Activated CD4-positive, alpha-beta T cell treated with anti-CD3 and anti-CD28 coated beads for 36 hours (primary cell): ENCODE measurements at places on chromosomes 4 and X.

GRCh38 chr4:47744253-47744652 lies 93.6 kb downstream of the CORIN start:
- DNase-seq, result no peak

DNA sequence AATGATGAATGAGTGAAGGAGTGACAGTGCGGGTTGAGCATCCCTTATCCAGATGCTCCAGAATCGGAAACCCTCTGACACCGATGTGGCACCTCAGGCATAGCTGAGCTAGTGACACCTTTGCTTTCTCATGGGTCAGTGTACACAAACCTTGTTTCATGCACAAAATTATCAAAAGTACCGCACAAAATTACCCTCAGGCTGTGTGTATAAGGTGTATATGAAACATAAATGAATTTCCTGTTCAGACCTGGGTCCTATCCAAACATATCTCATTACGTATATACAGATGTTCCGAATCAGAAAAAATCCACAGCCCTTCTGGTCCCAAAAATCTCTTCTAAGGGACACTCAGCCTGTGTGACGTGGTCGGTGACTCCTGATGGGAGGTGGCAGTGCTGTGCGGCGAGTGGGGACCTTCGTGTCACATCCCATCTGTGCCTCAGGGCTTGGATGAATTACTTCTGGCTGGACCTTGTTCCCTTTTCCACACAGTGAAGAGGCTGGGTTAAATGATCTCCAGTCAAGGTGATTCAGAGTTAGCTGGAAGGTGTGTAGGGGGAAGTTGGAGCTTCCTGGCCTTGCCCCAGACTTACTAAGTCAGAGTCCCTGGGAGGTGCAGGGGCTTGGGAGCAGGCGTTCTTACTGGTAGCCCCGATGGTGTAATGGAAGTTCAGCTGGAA lies 18.8 kb downstream of the RGS12 start:
- DNase-seq, result no peak

DNA sequence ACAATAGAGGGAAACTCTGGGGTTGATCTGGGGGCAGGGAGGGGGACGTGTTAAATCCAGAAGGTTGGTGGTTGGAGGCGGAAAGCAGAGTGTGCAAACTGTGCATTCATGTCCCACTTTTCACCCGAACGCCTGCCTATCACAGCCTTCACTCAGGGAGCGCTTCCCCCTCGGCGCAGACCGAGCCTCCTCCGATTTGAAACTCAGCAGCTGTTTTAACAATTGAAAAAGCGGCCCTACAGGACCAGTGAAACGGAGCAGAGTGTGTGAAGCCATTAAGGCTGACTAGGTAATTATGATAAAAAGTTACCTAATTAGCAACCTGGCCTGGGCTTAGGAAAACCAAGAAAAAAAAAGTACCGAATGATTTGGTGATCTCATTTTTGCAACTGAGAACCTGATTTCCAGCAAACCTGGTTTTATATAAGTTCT lies 685 bp upstream of the NDNF start:
- DNase-seq, result no peak

DNA sequence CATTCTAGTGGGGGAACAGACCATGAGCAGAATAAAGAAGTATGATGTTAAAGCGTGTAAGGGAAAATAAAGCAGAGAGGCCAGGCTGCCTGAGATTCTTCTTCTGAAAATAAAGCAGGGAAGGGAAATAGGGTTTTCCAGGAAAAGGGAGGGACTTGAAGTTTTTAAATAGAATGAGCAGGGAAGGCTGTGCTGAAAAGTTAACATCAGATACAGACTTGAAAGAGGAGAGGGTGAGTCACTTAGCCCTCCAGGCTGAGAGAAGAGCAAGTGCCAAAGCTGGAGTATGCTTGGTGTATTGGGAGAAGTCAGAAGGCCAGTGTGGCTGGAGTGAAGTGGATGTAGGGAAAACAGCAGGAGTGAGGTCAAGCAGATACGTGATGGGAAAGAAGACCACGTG lies 10.0 kb upstream of the PLK4 start:
- no peak for DNase-seq

DNA sequence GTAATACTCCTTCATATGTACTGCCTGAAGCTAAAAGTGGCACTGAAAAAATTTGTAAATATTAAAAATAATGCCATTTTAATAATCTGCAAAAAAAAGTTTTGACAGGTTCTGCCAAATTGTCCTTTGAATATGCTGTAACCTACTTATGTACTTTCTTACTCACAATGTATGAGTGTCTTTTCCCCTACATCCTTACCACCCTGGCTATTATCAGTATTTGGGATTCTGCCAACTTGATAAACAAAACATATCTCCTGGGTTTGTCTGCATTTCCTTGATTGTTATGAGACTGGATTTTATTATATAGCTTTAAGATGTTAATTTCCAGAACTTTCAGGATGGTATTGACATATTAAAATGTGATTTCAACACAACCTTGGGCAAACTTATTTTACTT lies 187.9 kb downstream of the CHM start:
- no peak for DNase-seq

GRCh38 chr4:134382478-134383227 lies 181.1 kb upstream of the PABPC4L start:
- no peak for DNase-seq

- no peak for DNase-seq
Measured at GRCh38 chrX:2609431-2610238, 81.5 kb upstream of the CD99 start.

DNA sequence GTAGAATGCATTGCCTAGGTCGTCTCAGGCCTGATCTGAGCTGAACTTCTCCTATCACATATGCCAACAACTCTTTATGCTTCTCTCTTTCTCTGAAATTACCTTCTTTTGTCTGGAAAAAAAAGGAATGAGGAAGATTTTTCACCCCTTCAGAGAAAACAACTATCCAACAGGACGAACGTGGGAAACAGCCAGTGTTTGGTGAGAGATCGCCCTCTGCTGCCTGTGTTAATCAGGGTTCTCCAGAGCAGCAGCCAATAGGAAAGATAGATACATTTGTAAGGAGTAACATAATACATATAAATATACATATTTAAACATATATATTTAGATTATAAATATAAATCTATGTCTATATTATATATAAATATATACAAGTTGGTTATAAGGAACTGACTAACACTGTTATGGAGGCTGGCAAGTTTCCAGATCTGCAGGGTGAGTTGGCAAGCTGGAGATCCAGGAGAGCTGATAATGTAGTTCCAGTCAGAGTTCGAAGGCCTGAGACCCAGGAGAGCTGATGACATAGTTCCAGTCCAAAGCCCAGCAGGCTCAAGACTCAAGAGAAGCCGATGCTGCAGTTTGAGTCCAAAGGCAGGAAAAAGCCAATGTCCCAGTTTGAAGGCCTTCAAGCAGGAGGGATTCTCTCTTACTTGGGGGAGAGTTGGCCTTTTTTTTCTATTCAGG lies 13.3 kb downstream of the CETN2 start:
- peak; percentile 42 for DNase-seq

- no peak for DNase-seq
Measured at GRCh38 chrX:18098763-18099162, 121.9 kb downstream of the BEND2 start.

GRCh38 chrX:65480960-65481359 lies 53.6 kb downstream of the LAS1L start:
- DNase-seq, result no peak

- DNase-seq, result no peak
Measured at GRCh38 chr4:98516441-98517217, 141.8 kb downstream of the TSPAN5 start.

DNA sequence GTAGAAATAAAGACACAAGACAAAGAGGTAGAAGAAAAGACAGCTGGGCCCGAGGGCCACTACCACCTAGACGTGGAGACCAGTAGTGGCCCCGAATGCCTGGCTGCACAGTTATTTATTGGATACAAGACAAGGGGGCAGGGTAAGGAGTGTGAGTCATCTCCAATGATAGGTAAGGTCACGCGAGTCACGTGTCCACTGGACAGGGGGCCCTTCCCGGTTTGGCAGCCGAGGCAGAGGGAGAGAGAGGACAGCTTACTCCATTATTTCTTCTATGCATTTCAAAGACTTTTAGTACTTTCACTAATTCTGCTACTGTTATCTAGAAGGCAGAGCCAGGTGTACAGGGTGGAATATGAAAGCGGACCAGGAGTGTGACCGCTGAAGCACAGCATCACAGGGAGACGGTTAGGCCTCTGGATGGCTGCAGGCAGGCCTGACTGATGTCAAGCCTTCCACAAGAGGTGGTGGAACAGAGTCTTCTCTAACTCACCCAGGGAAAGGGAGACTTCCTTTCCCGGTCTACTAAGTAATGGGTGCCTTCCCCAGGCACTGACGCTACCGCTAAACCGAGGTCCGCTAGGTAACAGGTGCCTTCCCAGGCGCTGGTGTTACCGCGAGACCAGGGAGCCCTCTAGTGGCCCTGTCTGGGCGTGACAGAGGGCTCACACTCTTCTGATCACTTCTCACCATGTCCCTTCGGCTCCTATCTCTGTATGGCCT lies 44.9 kb downstream of the ZBTB49 start:
- peak; percentile 87 for DNase-seq

GRCh38 chrX:44392767-44393166 lies 49.3 kb upstream of the EFHC2 start:
- no peak for DNase-seq

- no peak for DNase-seq
Measured at GRCh38 chr4:52164116-52164515, 113.0 kb downstream of the SPATA18 start.

GRCh38 chr4:101345596-101346350 lies 1.6 kb downstream of the PPP3CA start:
- peak; percentile 65 for DNase-seq

DNA sequence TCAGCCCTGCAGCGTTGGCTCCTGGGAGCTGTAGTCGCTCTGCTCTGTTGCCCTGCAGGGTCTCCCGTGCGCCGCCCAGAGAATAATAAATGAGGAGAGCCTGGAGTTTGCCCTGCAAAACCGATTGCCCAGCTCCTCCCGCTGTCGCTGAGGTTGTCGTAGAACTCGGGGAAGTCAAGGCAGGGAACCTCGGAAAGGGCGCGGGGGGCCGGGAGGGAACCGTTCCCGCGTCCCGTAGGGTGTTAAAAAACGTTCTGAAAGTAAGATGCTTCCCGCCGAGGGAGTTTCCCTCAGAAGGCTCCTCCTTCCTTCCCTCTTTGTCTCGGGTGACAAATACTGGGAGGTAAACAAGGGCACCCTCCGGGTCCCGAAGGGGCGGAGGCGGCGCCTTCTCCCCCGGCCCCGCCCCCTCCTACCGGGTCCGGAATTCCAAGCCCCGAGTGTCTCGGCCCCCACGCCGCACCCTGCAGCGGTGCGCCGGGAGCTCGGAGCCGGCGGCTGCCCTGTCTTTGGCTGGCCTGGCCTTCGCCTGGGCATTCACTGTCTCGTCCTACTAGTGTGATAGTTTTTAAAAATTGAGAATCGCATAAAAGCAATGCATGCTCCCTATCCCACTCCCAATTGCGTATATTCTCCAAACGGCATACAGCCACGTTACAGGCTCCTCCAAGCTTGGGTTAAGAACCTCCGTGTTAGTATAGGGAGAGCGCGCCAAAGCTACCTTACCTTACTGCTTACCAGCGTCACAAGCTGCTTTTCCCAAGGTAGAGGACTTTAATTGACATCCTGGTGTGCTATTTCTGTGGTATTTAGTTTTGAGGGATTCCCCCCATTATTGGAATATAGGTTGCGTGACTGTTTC lies 964 bp upstream of the HMGB2 start:
- peak; percentile 71 for DNase-seq

DNA sequence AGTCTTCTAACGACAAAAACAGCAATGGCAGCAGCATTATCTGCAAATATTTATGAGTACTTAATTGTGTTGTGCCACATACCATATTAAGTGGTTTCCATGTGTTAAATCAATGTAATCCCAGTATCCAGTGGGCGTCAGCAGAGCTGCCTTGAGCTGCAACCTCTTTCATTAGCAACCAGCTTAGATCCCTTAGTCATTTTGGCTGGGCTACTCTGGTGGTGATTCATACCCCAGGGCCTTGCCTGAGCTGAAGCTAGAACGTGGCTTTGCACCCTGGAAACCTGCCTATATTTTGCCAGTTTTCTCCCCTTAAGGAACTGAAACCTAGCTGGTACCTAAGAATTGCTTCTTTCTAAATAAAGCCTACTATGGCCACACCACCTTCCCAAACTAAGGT lies 474.3 kb upstream of the FTHL17 start:
- DNase-seq, result no peak

DNA sequence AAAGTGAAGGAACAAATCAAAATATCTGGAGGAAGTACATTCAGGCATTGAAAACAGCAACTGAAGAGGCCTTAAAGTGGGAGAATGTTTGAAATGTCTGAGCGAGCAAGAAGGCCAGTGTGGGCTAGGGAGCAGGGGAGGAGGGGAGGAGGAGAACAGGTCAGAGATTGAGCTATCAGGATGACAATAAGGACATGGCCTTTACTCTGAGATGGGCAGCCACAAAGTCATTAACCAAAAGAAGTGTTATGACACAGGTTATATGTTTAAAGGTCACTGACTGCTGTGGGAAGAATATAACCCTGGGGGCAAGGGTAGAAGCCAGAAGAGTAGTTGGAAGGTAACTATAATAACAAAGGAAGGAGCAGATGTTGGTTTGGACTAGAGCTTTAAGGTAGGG lies 315.4 kb downstream of the INPP4B start:
- no peak for DNase-seq

GRCh38 chr4:114815760-114816159 lies 217.2 kb downstream of the UGT8 start:
- DNase-seq, result no peak

DNA sequence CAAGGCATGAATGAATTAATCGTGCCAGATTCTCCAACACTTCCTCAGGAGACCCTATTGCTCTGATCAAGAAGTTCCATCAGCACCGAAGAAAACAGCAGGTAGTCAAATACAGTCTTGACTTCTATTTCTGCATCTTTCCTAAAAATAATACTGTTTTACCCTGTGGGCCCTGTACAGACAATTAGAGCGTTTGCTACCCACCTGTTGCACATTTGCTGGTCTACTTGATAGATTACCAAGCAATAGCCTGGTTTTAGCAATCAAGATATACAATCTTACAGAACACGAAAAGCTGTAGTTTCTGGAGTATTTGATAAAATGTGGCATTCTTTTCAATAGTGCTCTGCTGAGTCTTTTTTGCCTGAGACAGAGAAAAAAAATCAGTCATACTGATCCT lies 12.3 kb downstream of the GPR174 start:
- DNase-seq, result no peak

GRCh38 chr4:89298155-89298554 lies 9.4 kb downstream of the GPRIN3 start:
- DNase-seq, result peak; percentile 54

- DNase-seq, result no peak
Measured at GRCh38 chr4:128225148-128225547, 62.5 kb downstream of the PGRMC2 start.

- no peak for DNase-seq
Measured at GRCh38 chr4:186699298-186699697, 24.4 kb downstream of the FAT1 start.

DNA sequence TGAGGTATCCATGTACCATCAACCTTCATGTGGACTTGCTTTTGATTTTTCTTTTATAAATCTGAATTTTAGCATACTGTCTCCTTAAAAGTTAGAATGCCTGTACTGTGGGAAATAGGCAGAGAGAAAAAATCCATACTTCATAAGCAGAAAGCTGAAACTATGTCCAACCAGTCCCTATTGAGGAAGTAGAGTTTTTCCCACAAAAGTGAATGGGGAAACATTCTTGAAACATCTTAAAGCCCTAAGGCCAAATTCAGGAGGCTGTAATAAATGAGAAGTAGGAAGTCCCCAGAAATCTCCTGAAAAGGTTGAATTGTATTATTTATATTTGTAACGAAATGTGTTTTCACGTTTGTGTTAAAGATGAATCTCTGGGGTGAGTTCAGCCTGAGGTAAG lies 56.3 kb downstream of the ENOX2 start:
- DNase-seq, result no peak

- DNase-seq, result no peak
Measured at GRCh38 chr4:123166023-123166422, 230.6 kb upstream of the SPRY1 start.

- DNase-seq, result no peak
Measured at GRCh38 chrX:37716602-37717001, 31.0 kb downstream of the XK start.
